ENCODE measurements at places on chromosomes 1 and 21.

GRCh38 chr21:26457817-26458216 is 115.3 kb downstream of the CYYR1 start:
- no peak for DNase-seq

- DNase-seq, result no peak
Measured at GRCh38 chr1:27885621-27886352, 13.4 kb downstream of the THEMIS2 start.

GRCh38 chr1:11156963-11157362 is 32.2 kb upstream of the ANGPTL7 start:
- DNase-seq, result no peak

DNA sequence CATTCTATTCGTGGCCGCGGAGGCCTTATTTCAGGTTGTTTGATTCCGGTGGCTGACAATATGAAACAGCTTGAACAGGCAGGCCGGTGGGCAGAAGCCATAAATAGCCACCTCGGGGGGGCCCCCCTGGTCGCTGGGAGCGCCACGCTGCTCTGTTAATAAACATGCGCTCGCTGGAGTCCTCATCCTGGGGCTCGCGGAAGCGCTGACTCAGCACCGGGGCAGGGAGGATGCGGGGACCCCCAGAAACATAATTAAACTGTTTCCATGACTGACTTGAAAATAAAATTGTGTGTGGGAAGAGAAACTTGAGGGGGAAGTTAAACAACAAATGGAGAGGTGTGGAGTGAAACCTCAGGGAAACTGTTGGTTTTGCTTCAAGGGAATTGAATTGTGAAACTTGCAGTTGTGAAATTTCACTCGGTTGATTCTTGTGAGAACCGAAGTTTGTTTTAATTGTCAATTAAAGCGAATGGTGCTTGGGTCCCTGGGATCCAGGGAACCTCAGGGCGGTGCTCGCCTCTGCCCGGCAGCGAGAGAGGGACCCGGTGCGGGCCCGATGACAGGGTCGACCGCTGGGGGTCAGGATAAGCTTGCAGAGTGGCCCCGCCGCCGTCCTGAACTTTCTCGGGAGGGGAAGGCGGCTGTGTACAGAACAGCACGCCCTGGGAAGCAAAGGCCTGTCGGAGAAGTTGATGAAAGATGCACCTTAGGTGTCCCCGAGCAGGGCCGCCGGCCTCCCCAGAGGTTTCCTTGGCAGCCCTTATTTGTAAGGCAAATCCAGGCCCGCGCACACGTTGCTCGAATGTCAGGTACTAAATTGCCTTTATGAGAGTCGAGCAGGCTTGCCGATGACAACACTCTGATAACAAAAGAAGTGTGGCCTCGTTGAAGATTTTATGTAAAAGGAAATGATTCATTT is 176.9 kb upstream of the LMO4 start:
- no peak for DNase-seq

DNA sequence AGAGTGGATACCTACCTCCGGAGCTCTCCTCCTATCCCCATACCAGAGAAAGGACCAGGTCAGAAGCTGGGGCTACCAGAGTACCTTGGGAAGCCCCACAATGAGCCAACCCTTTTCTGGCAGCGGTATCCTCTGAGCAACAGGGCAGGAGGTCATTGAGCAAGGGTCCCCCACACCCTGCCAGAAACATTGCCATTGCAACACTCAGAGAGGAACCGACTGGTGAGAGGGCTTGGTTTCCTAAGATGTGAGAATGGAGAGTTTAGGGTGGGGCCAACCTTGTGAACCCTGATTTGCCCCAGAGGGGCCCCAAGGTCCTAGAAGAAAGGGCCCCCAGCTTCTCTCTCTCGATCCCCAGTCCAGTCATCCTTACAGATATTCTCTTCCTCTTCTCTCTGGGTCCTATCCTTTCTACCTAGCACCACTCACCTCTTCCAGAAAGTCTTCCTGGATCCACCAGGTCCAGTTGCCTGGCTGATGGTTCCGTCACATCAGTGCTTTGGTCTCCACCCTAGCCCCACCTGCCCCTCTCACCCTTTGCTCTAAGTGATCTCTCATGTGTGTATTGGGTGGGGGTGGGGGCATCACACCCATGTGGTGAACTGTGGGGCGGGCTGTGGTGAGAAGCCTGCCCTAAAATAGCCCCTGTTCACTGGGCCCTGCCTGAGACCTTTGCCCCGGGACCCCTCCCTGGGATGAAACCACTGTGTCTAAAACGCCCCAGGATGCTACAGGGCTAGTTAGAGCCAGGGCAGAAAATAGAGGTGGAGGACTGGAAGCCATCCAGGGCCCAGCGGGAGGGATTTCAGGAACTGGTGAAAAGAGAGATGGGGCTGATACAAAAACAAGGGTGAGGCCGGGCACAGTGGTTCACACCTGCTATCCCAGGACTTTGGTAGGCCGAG is 8.7 kb downstream of the FGR start:
- no peak for DNase-seq

DNA sequence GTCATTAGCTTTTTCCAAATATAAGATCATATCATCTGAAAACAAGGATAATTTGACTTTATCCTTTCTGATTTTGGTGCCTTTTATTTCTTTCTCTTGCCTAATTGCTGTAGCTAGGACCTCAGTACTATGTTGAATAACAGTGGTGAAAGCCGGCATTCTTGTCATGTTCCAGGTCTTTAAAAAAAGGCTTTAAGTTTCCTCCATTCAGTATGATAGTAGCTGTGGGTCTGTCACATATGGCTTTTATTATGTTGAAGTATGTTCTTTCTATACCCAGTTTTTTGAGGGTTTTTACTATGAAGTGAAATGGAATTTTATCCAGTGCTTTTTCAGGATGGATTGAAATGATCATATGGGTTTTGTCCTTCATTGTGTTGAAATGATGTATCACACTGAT is 115.8 kb downstream of the DUSP10 start:
- DNase-seq, result peak; percentile 29

DNA sequence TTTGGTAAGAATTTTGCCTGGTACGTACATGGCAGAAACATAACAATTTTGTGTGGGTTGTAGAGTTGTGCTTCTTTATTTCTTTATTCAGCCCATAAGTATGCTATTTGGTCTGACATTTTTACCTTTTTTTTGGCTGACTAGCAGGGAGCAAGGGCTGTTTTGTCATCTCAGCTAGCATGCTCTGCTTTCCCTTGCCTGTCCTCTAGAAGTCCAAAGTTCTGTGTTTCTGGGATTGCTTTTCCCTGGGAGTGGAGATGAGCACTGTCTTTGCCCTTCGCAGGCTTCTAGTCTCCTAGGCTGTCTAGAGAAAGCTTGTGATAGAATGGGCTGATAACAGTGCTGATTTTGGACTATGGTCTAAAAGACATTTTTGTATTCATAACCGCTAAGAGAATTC is 7.5 kb downstream of the UCK2 start:
- no peak for DNase-seq

DNA sequence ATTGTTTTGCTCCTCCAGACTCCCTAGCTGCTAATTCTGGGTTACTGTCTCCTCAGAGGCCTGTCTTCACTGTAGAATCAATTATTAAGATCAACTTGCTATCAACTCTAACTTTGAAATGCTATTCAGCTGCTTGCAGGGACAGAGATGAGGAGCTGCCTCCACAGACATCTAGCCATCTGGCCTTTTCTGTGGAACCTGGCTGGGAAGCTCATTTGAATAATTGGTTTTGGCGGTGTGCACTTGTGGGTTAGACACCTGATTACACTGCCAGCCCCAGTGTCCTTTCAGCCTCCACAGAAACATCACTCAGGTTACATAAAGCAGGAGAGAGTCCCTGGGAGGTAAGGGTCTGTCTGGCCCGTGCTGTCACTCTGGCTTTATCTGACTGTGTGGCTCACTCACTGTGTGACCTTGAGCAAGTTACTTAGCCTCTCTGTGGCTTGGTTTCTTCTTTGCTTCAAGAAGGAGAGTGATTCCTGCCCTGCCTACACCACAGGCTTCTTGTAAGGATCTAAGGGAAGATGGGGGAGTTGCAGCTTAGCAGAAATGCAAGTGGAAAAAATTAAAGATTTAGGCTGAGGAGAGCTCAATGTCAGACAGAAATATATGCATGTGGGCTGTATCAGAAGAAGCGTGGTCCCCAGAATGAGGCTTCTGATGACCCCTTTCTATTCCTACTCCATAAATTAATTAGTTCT is 131.6 kb downstream of the BEND5 start:
- no peak for DNase-seq

DNA sequence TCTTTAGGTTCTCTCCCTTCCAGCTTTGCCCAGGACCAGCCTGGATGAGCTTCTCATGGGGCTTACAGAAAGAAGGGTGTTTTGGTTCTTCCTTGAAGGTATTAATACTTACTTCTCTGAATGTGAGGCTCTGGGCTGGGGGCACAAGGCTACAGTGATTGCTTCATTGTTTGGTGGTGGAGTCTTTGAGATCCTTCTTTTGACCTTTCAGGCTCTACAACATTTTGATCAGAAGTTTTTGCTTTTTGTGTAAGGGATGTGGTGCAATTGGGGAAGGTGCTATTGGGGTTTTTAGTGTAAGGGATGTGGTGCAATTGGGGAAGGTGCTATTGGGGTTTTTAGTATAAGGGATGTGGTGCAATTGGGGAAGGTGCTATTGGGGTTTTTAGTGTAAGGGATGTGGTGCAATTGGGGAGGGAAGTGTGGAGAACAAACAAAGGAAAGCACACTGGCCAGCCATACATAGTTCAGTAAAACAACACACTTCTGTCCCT is 103.6 kb upstream of the IVNS1ABP start:
- DNase-seq, result no peak

DNA sequence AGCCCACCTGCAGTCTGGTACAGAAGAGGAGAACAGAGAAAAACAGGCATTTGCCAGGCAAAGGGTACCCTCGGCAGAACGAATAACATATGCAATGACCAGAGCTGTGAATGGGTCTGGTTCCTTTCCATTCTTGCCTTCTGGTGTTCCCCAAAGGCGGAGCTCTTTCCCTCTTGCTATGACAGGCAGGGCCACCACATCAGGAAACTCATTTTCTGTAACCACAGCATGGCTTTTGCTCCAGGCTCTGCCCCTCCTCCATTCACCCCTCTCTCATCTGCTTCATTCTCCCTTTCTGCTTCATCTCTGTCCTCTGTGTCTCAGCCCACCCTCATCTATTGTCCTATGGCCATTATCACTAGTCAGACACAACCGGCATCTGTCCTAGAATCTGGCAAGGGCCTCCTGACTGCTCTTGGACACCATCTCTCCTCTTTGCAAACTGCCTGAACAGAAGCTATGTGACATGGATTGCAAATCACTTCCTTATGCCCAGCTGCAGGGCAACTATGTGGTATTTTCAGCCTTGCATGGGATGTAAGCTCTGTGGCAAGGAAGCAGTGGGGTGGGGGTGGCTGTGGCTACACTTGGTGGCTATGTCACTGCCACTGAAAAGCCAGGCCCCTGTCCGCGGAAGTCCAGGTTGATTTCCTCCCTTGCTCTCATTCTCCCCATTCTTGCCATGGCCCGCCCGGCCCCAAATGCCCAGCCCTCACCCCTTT is 78.8 kb upstream of the ABCD3 start:
- no peak for DNase-seq

- DNase-seq, result no peak
Measured at GRCh38 chr1:207316622-207317391, 4.7 kb upstream of the CD55 start.

DNA sequence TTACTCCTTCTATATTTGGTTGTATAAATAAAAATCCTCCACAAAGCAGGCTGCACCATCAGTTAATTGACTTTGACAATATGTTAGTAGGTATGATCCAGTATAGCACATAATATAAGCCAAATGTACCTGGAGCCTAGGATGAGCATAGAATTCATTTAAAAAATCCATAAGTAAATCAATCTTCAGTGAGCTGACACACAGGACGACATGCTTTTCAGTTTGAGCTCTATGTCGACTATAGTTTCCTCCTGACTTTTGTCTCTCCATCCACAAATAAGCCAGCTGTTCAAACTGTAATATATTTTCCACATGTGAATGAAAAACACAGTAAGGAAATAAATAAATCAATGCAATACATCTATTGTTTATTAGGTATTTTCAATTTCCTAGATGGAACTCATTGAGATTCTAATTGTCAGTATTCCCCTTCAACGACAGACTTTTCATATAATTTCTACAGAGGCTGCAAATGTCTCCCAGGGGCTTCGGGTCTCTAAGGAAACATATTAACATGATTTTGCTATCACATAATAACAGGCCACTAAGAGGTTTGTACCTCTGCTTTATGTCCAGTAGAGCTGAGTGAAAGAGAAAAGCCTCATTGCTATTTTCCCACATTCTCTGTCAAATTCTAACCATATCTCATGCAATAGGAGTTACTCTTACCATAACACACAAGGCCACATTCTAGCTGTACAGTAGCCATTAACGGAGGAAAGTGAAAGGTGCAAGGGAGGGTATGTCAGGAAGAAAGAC is 180.1 kb downstream of the KCNT2 start:
- no peak for DNase-seq

GRCh38 chr1:24373710-24374109 is 39.9 kb downstream of the STPG1 start:
- DNase-seq, result no peak

DNA sequence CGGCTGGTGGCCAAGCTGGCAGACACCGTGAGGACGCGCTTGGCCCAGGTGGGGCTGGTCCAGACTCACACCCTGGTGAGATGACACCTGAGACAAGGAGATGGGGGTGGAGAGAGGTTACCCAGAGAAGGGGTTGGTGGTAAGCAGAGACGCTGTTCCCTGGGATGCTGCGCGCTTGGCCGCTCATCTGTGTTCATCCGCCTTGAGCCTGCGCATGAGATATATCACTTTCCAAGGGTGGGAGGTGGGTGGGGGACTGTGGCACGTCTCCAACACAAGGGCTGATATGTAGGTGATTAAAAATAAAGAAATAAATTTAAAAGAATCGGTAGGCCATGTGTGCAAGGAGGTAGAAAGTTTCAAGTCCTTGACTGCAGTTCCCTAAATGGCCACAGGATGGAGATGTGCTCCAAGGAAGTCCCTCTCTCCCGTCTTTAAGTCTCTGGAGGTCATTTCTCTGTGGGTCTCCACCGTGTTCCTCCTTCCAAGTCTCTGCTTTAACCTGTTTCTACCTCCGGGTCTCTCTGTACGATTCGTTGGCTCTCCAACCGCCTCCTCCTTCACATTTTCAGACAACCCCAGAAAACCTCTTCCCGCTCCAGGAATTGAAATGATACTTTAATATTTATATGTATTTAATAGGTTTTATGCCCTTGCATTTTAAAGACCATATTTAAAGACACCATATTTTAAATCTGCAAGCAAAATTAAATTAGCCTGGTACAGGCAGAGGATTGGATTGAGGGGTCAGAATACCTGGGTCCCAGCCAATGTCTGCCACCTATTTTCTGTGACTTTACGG is 4.5 kb downstream of the TTC24 start:
- DNase-seq, result peak; percentile 80

- DNase-seq, result no peak
Measured at GRCh38 chr21:34192646-34193285, 119.4 kb downstream of the MRPS6 start.

GRCh38 chr1:177170756-177171535 is at the start of gene BRINP2:
Gene BRINP2, plus strand, starts transcription at chr1:177170958. Its CDS starts 58,919 bp downstream, at chr1:177229877.
- peak; percentile 41 for DNase-seq

All from EH (cell line).